ENCODE measurements at places on chromosomes 7 and 10. TPM values are rescaled to one million over a fixed set of nuclear protein-coding genes. Genes with fewer than 3 reads are reported as not detected.

Gene CLDN4
- polyA plus RNA-seq, result 0.10 TPM

Gene TFEC
- polyA plus RNA-seq, result not detected

GRCh38 chr10:84890706-84891105 is 562.3 kb downstream of the CCSER2 start:
- no peak for DNase-seq

Gene GRM3
- polyA plus RNA-seq, result not detected
